WTC11 (cell line): ENCODE measurements at places on chromosomes 2 and 18.

DNA sequence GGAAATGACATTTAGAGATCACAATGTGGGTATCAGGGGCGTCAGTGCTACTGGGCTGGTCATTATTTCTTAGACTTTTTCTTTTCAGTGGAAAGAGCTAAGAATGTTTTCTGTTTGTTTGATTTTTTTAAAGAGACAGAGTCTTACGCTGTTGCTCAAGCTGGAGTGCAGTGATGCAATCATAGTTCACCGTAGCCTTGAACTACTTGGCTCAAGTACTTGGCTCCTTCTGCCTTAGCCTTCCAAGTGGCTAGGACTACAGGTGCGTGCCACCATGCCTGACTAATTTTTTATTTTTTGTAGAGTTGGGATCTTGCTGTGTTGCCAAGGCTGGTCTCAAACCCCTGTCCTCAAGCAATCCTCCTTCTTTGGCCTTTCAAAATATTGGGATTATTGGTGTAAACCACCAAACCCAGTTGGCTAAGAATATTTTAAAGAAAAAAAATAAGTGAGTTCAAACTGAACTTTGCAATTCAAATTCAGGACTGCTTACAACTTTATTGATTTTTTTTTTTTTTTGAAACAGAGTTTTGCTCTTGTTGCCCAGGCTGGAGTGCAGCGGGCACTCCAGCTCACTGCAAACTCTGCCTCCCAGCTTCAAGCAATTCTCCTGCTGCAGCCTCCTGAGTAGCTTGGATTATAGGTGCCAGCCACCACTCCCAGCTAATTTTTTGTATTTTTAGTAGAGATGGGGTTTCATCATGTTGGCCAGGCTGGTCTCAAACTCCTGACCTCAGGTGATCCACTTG, 154.2 kb downstream of the MIB1 start:
- no peak for DNase-seq

- DNase-seq, result no peak
Measured at GRCh38 chr2:144404586-144405314, 115.2 kb downstream of the ZEB2 start.

DNA sequence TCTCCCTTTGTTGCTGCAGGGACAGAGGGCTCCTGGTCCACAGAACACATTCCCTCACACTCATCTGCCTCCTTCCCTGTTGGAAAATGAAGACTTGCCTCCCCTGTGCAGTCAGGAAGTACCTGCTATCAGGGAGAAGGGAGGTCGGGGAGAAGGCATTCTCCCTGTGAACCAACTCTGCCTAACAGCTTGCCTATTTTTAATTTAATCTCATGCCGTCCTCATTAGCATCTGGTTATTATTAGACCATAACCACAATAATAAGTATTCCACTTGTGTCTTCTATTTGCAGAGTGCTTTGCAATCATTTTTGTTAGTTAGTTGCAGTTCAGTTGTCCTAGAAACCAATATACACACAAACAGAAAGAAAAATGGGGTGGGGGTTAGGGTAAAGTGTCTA, 232.6 kb upstream of the SKOR2 start:
- DNase-seq, result no peak

DNA sequence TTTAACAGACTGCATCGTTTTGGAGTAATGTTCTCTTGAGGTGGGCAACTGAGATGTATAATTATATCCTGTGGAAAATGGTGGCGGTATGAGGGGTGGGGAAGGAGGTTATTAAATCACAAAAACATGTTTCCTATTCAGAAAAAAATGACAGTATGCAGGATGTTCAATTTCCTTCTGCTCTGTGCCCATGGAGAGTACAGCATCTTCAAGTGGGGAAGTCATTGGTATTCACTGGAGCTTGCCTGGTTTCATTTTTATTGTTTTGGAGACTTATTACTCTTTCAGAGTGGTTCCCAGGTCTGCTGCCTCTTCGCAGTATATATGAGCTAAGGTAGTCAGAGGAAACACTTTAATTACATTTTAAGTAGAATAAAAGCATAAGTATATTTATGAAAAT, 318.8 kb upstream of the RAB12 start:
- DNase-seq, result no peak

DNA sequence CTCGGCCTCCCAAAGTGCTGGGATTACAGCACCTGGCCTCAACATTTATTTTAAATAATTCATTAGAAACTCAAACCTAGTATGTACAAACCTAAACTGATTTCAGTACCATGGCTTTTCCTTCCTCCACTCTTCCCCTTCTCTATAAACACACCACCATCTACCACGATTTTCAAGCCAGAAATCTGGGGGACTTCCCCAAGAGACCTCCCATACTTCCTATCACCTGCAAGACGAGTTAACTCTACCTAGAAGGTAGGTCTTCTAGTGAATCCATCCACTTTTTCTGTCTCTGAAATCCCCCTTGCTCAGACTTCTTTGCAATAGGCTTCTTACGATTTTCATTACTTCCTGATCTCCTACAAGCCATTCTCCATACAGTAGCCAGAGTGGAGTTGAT, 7.7 kb upstream of the FAM117B start:
- DNase-seq, result no peak

DNA sequence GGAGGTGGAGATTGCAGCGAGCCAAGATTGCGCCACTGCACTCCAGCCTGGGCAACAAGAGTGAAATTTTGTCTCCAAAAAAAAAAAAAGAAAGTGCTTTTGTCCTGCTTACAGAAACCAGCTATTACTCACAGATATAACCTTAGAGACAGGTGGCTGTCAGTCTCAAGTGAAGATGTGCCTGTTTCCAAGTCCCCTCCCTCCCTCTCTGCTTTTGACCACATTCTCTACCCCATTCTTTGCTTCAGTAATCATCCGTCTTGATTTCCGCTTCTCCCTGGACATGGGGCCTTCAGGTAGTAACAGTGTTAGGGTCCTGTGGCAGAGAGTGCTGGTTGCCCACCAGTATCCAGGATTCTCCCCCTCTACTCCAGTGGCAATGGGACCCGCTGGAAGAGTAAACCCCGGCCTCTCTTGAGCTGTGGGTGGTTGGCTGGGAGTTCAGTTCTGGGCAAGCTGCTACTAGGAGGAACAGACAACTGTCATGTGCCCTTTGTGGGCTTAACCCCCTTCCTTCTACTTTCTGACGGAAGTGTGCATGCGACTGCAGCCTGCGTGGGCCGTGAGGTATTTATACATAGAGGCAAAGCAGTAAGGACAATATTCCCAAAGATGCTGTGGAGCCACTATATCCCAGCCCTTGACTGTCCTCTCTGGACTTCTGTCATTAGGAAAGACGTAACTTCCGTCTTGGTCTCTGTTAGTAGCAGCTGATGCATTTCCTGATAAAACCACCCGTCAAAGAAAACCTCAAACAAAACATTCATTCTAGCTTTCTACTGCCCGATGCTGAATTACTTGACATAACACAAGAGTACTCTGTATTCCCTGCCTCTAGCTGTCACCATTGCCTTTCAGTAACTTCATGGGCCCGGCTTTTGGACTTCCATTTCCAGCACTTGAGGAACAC, 17.8 kb downstream of the PDCL3 start:
- no peak for DNase-seq

DNA sequence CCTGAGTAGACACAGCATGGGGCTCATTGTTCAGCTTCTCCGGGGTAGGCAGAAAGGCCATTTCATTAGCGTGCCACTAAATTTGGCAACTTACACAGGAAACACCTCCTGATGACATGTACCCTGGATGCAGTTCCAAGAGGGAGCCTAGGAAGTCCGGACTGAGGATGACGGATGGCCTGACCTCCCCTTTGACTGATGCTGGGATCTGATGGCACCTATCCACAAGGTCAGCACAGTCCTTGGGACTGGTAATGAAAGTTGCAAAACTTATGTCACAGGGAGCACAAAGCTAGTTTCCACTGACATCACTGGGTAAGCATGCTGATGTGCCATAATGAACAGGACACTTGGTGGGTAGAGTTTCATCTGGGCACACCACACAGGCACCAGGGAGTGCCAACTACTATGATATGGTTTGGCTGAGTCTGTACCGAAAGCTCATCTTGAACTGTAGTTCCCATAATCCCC, 126.7 kb upstream of the ARL4C start:
- no peak for DNase-seq

DNA sequence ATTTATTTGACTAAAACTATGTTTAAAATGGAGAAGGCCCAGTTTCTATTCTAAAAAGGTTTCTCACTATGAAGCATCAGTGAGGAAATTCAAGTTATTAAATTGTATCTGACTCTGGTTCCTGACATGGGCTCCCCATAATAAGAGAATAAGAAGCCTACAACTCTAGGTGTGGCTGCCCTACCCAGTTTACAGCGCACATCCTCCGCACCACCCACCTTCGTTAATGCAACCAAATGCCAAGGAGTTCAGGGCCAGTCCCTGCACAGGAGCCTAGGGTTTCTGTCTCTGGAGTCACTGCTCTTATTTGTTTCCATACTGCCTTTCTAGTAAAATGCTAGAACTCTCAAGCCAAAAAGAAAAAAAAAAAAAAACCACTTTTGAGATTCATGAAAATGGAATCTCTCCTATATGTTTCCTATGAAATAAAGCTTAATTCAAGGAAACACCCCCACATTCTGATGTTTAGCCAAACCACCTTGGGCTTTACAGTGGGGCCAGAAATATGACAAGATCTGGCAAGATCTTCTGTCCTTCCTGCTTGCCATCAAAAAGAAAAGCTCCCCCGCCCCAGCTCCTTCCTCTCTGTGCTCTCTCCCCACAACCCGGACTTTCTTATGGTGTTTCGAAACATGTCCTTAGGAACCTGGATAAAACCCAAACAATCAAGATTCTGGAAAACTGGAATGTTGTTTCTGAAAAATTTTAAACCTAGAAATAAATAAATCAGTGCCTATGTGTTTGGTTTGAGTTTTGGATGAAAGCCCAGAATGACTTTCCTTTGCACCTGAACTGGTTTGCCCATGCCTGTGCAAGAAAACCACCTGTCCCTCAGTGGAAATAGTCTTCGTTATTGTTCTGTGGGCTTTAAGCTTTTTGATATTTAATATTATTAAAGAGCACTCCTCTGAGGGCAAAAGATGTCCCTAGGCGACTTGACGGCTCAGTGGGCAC, 136.7 kb downstream of the SP3 start:
- no peak for DNase-seq

GRCh38 chr2:136297312-136297711, 179.4 kb upstream of the CXCR4 start:
- no peak for DNase-seq

DNA sequence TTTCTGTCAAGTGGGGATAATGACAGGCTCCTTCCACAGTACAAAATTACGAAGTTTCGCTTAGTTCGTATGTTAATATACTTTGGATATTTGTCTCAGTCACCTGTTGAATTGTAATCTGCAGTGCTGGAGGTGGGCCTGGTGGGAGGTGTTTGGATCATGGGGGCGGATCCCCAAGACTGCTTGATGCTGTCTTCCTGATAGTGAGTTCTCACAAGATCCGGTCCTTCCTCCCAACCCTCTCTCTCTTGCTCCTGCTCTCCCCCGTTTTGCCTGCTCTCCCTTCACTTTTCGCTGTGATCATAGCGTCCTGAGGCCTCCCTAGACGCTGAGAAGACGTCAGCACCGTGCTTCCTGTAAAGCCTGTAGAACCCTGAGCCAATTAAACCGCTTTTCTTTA, 97.1 kb upstream of the EPB41L3 start:
- no peak for DNase-seq

GRCh38 chr2:5695654-5696403, 3.6 kb downstream of the SOX11 start:
- peak; percentile 34 for DNase-seq

GRCh38 chr2:43346602-43347567, 120.5 kb upstream of the ZFP36L2 start:
- no peak for DNase-seq
